Stimulated activated CD4-positive, alpha-beta T cell treated with anti-CD3 and anti-CD28 coated beads, TNF-alpha, amount 100 ng/mL, for 4 hours (primary cell): ENCODE measurements at places on chromosomes 5 and 9.

- DNase-seq: no peak
These were observed 44.4 kb upstream of the FER start for GRCh38 chr5:108703313-108703712.

DNA sequence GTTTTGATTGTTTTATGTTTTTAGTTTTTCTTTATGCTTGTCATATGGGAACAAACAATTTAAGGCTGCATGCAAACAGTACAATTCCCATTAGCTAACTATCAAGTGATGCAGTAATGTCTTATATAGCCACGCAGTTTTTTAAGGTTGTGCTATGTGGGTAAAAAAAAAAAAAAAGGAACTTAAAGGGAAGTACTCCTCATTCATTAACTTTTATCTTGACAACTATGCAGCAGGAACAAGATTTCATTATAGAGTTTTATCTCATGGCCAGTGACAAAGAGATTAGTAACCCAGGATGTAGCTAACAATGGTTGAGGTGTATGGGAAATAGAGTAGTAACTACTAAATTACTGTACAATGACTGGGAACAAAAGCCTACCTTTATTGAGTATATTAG lies 1008.2 kb upstream of the CDH9 start:
- no peak for DNase-seq

GRCh38 chr9:123085916-123086315 lies 52.4 kb downstream of the GPR21 start:
- DNase-seq: no peak

GRCh38 chr5:150245808-150246207 lies 43.8 kb downstream of the CAMK2A start:
- DNase-seq: no peak

- DNase-seq: no peak
These were observed 101.6 kb upstream of the PCA3 start for GRCh38 chr9:76662476-76663281.

GRCh38 chr9:93316726-93317494 lies 133.0 kb downstream of the WNK2 start:
- DNase-seq: no peak

DNA sequence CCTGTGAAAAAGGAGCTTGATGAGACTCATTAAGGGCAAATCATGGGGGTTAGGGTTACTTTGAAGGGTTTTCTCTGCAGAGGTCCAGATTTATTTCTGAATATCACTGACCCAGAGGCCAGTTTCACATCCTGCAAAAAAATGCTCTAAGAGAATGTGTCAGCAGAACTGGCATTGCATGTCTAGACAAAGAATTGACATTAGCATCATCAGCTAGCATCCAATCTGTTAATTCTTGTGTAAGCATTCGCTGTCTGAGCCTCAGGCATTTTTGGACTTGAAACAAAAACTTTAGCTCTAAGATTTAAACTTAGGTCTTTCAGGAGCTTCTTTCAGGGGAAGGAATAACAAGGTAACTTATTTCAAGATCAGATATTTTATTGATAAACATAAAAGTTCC lies 187.9 kb upstream of the ELL2 start:
- no peak for DNase-seq

- no peak for DNase-seq
These were observed 182.7 kb downstream of the PAPPA start for GRCh38 chr9:116336133-116336862.

GRCh38 chr9:76415731-76416130 lies 21.5 kb upstream of the RFK start:
- DNase-seq: no peak

DNA sequence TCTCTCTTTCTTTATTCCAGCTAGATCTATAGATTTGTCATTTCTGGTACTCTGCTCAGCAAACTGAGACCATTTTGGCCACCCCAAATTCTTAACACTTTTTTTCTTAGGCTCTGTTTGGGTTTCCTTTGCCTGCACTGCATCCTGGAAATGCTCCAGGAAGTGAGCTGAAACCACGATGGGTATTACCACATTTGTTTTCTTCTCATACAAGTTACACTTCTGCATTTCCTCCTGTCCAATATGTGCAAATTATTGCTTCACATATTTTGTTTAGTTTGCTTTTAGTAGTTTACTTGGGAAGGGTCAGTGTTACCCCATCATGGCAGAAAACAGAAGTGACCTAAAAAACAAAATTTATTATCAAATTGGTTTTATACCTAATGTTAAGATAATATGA lies 498.6 kb upstream of the GRIN3A start:
- no peak for DNase-seq
